NCI-H146 (cell line): ENCODE measurements at places on chromosomes 1 and 21.

DNA sequence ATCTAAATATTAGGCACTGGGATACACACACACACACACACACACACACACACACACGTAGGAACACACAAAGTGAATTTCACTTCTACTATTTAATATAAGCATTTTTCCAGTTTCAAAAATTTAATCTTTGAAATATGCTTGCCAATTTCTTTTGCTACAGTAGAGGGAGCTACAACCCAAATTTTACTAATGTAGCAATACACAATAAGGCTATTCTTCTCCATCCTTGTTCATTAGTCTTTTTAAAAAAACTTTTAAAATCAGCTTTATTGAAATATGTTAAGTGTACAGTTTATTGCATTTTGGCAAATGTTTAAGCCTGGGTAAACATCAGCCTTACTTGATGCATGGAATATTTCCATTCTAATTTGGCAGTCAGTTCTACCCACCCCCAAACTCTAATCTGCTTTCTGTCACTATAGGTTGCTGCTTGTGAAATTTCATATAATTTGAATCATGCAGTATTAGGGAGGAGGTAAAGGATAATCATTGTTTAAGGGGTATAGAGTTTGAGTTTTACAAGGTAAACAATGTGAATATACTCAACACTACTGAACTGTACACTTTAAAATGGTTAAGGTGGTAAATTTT lies 93.0 kb upstream of the TENT5C start:
- DNase-seq, result peak; percentile 1

DNA sequence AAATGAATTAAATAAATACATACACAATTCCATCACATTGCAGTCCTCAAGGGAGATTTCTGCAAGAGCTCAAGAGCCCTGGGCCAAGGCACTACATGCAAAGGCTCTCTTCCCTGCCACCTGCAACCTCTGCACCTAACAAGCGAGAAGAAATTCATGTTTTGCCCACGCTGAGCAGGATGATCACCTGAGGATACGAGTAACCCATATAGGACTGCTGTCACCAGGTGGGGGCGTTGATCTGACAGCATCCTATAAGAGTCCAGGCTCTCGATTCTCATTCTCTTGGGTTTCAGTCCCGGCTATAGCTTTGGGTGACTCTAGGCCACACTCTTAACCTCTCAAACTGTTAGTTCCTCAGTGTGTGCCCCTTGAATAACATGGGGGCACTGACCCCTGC lies 18.7 kb upstream of the SPOCD1 start:
- DNase-seq, result no peak

- no peak for DNase-seq
Observed at GRCh38 chr1:59195151-59195550, 101.7 kb upstream of the FGGY start.

DNA sequence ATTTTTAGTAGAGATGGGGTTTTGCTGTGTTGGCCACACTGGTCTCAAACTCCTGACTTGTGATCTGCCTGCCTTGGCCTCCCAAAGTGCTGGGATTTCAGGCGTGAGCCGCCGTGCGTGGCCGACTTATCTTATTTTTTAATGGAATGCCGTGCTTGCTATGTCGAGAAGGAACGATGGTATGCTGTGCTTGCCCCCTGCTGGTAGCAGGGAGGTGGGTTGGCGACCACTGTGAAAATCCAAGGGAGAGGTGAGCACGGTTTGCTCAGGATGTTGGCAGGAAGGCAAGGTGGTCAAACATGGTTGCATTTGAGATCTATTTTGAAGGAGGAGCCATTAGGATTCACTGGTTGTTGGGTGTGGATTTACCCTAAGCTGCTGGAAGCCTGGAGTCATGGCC lies 45.8 kb upstream of the RCC2 start:
- DNase-seq, result no peak

GRCh38 chr1:42957880-42958487 lies 684 bp downstream of the SLC2A1 start:
- DNase-seq, result peak; percentile 73

DNA sequence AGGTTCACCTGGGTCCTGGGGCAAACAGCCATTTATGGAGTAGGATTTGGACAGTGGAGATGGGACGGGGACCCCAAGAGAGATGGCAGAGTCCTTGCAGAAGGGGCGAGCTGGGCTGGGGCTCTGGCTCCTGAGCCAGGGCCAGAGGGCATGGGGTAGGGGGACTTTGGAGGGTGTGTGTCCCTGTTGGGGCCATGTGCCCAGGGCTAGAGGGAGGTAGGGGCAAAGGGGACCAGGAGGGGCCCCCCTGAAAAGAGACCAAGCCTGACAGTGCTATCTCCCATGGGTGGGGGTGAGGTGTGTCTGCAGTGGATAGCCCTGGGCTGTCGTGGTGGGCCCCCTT lies 92.3 kb downstream of the TRIM11 start:
- DNase-seq, result no peak

GRCh38 chr1:42260376-42261070 lies 74.5 kb downstream of the FOXJ3 start:
- no peak for DNase-seq

GRCh38 chr1:113041569-113042284 lies 31.3 kb upstream of the LRIG2 start:
- peak; percentile 18 for DNase-seq
